ENCODE measurements at places on chromosomes 16 and 17. TPM values are rescaled to one million over a fixed set of nuclear protein-coding genes. Genes with fewer than 3 reads are reported as not detected.

HS3ST6 gene
- total RNA-seq, result not detected

BBS2 gene
- 44.9 TPM for total RNA-seq

DNA sequence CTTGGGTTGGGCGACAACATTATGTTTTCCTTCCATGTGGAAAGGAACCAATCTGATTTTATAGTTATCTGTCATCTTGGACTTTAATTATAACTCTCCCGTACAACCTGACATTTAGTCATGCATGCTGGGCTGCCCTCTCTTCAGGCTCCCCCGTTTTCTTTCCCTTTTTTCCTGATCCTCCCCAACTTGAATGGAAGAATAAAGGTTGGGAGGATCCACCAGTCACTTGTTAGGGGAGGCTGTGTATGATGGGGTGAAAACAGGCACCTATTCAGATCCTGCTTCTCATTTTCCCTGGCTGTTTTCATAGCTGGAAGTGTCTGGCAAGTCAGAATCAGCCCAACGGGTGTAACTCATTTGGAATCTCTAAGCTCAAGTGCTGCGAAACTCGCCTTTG is 267.2 kb upstream of the SALL1 start:
- DNase-seq, result no peak
- no peak overlapping the region for H3K27ac ChIP-seq
- H3K4me1 ChIP-seq, result peaks cover 6% of the 10 kb centered on the region
- H3K4me3 ChIP-seq, result no peak overlapping the region
- H3K36me3 ChIP-seq, result no peaks in the 10 kb centered on the region

GRCh38 chr16:69116256-69116875 is 10.9 kb downstream of the HAS3 start:
- H3K4me1 ChIP-seq, result peaks cover 4% of the 10 kb centered on the region
- peaks cover 26% of the 10 kb centered on the region for H3K36me3 ChIP-seq
- H3K27me3 ChIP-seq, result no peaks in the 10 kb centered on the region
- H3K27ac ChIP-seq, result no peak overlapping the region
- no peak for DNase-seq

GRCh38 chr16:72270531-72270930 is 98.6 kb upstream of the PMFBP1 start:
- peaks cover 4% of the 10 kb centered on the region for H3K4me1 ChIP-seq
- no peak overlapping the region for H3K27ac ChIP-seq
- no peak overlapping the region for H3K4me3 ChIP-seq
- H3K36me3 ChIP-seq, result peaks cover 5% of the 10 kb centered on the region
- no peaks in the 10 kb centered on the region for H3K27me3 ChIP-seq

NPIPA8 gene
- 0.65 TPM for total RNA-seq

DNA sequence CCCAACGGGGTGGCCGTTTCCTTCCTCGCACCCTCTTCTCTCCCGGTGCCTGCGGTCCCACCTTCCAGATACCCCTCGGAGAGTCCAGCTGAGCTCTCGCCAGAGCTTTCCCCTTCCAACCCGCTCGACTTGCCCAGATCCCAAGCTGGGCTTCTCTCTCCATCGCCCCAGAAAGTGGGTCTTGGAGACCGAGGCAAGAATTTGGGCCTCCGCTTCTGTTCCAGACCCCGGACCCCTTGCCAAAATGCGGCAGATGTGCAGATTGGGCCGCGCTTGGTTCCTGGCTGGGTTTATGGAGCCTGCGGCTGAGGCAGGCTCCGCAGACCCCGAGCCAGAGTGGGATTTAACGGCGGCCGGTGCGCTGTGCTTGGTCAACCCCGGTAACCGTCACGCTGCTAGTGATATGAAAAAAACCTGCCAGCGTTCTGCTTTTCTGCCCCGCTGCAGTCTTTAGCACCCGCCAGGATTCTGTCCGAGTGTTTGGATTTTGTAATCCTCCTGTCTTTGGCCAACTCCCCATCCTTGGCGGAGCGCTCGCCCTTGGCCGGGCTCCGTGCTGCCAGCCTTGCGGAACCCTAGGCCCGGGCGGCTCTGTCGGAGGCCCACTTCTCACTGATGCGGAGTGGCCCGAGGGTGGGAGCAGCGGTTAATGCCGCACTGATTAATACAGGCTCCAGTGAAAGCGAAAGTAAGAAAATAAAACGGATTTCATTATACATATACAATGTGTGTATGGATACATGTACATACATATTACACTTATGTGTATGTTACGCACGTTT is 754 bp upstream of the SLFN11 start:
- peak overlapping the region; percentile 90 for H3K4me3 ChIP-seq
- H3K27ac ChIP-seq, result peak overlapping the region; percentile 89
- peaks cover 15% of the 10 kb centered on the region for H3K36me3 ChIP-seq
- peaks cover 15% of the 10 kb centered on the region for H3K4me1 ChIP-seq
- peaks cover 89% of the 10 kb centered on the region for H3K27me3 ChIP-seq

All from neural crest cell (in vitro differentiated cells).